Tongue (tissue), 3 donors: ENCODE measurements at places on chromosomes 1 and 21. TPM values are rescaled to one million over a fixed set of nuclear protein-coding genes. Genes with fewer than 3 reads are reported as not detected.
A peak's percentile ranks its signal among the peaks of the same experiment; 100 is the strongest.

GRCh38 chr1:232983817-232984567 is 33.6 kb downstream of the NTPCR start:
- DNase-seq: no peak

HUNK gene
- total RNA-seq: 2.5 TPM

DNA sequence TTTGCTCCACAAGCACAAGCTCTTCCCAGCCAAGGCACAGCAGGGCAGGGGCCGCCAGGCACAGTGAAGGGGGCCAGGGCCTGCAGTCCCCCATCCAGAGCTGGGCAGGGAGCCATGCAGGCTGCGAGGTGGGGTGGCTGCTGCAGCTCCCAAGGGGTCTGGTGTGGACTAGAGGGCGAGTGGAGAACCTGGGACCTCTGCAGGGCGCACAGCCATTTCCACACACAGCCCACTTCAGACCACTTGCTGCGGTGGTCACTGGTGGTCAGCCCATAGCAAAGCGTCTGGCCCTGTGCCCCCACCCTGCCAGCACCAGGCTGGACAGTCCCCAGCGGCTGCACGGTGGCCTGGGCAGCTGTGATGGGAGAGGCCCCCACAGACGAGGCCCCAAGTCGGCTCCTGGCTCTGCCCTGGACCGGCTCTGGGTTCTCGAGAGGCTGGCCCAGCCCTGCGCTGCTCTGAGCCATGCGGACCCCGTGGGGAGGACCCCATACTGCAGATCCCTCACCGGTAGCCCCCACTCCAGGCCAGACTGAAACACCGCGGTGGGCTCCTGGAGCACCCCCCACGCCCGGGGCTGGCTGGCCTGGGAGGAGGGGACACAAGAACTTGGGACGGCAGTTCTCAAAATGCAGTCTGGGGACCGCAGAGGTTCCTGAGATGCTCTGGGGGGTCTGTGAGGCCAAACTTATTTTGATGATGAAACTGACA is 47.1 kb upstream of the COL6A2 start:
- no peak for DNase-seq

DNA sequence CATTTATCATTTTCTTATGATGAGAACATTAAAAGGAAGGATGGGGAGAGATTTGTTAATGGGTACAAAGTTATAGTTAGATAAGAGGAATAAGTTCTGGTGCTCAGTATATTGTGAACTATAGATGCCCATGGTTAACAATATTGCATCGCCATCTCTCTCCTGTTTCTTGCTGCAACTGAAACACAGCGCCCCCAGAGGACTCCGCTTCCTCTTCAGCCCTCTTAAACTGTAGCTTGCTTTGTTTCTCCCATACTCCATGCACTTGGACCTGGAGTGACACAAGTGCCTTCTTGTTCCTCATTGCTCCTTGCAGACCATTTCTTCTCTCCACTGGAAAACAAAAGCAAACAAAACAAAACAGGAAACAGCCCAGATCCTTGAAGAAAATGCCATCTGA is 70.1 kb upstream of the NTPCR start:
- peak; percentile 22 for DNase-seq

- peak; percentile 90 for DNase-seq
These were observed 26.1 kb downstream of the GPR3 start for GRCh38 chr1:27418326-27419185.

FAM78B gene
- total RNA-seq: 0.82 TPM
